GM12864 (cell line): ENCODE measurements at places on chromosomes 2 and 18.

GRCh38 chr18:36294031-36294430 is 3.5 kb upstream of the FHOD3 start:
- DNase-seq: no peak

- DNase-seq: no peak
Observed at GRCh38 chr2:241052677-241053360, 49.3 kb downstream of the MTERF4 start.

DNA sequence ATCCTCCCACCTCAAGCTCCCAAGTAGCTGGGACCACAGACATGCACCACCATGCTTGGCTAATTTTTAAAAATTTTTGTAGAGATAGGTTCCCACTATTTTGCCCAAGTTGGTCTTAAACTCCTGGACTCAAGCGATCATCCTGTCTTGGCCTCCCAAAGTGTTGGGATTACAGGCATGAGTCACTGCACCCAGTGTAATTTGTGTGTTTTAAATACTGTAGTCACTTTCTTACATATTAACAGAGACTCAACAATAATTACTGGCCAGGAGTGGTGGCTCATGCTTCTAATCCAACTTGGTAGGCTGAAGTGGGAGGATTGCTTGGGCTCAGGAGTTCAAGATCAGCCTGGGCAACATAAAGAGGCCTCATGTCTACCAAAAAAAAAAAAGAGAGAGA is 293.0 kb downstream of the RDH14 start:
- DNase-seq: no peak

DNA sequence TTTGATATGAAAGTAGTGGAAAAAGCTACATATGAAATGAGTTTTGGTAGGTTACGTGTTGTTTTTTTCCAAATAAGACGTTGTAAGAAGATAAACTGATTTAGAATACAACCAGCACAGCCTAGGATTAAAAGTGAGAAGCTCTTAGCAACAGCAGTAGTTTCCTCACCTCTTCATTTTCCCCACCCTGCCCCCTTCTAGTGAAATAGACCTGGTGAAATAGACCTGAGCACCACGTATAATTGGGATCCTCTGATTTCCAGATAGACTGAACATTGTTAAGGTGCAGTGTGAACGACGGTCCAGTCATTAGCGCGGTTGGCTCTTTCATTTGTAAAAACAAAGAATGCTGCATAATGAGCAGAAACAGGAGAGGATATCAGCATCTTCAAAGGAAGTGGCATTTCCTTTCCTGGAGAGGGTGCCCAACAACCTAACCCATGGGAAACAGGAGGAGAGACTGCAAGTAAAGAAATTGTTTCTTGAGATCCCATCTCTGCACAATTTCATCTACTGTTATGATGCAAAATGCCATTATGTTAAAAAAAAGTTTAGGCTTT is 114.3 kb downstream of the FIGN start:
- no peak for DNase-seq

GRCh38 chr2:232389327-232389726 is 10.8 kb downstream of the ALPP start:
- DNase-seq: no peak

DNA sequence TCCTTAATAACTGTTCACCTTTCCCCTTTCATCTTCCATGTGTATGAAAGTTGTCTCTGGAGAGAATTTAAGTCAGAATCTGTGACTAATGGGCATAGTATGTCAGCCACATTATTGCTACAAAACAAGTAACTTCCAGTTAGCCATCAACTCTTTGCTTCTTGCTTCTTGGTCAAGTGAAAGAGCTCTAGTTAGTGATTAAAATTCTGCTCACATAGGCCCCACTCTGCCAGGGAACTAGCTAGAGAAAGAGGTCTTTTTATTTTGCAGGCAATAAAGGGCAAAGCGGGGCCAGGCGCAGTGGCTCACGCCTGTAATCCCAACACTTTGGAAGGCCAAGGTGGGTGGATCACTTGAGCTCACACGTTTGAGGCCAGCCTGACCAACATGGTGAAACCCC is 64.6 kb downstream of the COLEC12 start:
- no peak for DNase-seq

DNA sequence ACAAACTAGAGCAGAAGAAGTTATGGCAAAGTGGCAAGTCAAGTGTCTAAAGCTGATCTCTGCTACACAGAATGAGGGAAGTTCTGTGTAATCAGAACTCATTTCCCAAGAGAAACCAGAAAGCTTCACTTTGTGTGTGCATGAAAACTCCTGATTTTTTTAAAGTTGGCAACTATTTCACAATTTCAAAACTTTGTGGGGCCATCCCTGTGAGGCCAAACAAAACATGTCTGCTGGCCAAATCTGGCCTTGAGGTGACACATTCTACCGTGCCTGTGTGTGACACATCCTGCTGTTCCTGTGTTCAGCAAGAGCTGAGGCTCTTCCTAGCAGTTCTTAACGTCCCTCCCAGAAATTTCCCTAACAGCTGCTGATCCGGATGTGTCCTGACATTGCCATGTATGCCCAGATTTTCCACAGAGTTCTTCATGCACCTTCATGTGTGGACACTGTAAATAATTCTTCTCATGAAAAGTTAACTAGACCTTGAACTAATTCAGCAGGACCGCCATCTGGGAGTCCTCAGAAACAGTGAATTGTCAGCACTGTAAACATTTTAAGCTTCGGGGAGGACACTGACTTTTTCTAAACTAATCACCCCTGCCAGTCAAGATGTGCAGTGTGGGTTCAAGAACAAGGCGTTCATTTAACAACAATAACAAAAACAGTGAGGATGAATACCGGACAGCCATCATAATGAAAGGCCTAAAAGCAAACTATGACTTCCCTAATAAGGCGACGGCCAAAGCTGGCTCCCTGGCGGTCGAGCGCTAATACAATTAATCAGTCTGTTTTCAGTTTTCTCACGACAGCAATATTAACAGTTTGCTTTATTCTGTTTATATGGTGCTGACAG is 99.0 kb downstream of the PLEKHM3 start:
- DNase-seq: no peak

GRCh38 chr2:238728330-238729260 is 119.3 kb upstream of the TWIST2 start:
- DNase-seq: no peak

- DNase-seq: no peak
Observed at GRCh38 chr2:189763908-189764661, 1.5 kb upstream of the OSGEPL1 start.

- no peak for DNase-seq
Observed at GRCh38 chr2:10413991-10414451, 34.1 kb downstream of the ODC1 start.

- no peak for DNase-seq
Observed at GRCh38 chr18:54416436-54416835, 58.7 kb downstream of the C18orf54 start.

- DNase-seq: no peak
Observed at GRCh38 chr2:177295484-177295883, 31.0 kb upstream of the NFE2L2 start.

DNA sequence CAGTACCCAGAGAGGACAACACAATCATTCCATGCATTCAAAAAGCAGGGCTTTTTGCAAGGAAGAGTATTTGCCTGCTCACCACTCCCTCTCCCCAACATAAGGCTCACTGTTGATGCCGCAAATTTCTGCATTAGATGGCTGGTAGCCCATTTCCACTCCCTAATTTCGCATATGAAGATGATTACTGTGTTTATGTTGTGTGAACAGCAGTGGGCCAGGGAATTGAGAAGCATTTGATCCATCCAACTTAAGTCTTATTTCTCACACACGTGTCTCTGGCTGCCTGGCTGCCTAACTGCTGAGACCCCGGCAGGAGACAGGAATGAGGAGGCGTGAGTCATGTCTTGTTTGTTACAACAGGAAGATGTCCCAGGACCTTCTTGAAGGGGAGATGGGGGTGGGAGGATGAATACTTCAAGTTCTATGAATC is 294.1 kb downstream of the ALK start:
- DNase-seq: no peak

DNA sequence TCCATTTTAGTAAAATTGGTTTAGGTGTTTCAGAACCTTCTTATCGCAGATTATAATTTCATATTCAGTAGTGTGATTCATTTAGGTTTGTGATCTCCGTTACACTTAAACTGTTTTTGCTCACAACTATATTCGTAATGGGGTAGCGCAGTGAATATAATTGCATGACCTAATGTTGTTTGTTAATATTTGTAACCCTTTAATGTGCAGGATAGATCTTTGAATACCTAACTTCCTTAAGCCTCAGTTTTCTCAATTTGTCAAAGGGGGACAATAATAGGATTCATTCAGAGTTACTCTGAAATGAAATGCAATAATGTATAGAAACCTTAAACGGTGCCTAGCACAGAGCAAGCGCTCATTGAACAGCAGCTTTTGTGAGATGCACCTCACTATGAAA is 558 bp upstream of the ZDBF2 start:
- DNase-seq: no peak

GRCh38 chr18:45806226-45806625 is 19.2 kb upstream of the SIGLEC15 start:
- DNase-seq: no peak

- no peak for DNase-seq
Observed at GRCh38 chr2:11681722-11682589, 12.0 kb upstream of the NTSR2 start.

DNA sequence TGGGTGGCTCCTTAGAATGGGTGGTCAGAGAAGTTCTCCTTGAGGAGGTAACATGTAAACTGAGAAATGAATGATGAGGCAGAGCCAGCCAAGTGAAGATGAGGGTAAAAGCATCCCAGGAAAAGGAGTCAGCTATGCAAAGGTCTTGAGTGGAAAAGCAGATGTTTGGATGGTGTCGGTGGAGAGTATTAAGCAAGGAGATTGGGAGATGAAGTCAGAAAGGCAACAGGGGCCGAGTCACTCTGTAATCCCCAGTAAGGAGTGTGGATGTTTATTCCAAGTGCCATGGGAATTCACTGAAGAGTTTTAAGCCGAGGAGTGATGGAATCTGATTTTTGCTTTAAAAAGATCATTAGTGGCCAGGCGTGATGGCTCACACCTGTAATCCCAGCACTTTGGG is 3.4 kb upstream of the STAMBP start:
- no peak for DNase-seq
